ENCODE measurements at places on chromosomes 12 and 14.

DNA sequence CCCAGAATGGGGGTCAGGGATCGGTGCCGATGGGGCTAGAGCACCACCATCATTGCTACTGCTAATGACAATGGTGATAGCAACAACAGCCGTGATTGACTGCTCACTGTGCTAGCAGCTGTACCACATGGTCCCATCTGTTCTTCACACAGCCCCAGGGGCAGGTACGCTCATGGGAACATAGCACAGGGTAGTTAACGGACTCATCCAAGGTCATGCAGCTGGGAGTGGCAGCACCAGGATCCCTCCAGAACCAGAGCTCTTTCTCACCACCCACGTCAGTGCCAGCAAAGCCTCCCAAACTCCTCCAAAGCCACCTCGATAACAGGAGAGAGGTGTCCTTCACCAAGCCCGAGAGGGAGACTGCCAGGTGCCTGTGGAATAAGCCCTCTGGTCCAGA, 11.2 kb upstream of the DYNC1H1 start:
- DNase-seq, result no peak

DNA sequence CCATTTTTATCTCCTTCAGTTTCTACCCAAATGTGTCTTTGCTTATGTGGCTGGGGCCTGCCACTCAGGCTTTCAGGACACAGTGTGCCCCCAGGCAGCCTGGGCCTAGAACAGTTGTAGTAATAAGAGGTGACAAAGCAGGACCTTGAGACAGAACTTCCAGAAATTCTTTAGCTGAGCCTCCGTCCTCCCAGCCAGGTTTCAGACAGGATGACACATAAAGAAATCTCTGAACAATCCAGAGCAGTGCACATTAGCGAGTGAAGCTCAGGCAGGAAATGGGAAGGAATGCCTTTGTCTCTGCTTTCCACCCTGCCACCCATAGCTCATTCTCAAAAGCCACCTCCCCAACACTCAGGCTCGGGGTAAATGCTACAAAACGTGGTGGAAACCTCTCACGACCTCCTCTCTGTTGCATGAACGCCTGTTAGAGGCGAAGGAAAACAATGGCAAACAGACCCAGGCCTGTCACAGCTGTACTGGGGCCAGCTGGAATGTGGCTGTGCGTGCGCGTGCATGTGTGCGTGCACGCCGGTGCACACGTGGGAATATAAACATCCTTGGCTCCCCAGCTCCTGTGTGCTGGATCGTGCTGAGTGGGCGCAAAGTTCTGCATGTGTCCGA, 286.7 kb downstream of the ZFP36L1 start:
- no peak for DNase-seq

DNA sequence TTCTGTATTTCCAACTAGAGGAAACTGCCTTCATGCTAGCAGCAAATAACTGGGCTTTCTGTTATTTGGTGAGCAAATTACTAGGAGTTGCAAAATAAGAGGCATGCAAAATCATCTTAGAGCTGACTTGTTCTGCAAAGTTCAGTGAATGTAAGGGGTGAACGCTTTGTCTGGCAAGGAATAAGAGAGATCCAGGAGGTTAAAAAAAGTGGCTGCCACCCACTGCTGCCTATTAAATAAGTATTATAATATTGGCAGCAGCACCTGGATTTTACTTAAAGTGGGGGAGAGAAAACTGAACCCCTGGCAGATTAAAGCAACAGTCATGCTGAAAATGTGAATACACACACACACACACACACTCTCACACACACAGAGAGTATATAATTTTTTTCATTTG, 557.0 kb downstream of the FLRT2 start:
- DNase-seq, result no peak

DNA sequence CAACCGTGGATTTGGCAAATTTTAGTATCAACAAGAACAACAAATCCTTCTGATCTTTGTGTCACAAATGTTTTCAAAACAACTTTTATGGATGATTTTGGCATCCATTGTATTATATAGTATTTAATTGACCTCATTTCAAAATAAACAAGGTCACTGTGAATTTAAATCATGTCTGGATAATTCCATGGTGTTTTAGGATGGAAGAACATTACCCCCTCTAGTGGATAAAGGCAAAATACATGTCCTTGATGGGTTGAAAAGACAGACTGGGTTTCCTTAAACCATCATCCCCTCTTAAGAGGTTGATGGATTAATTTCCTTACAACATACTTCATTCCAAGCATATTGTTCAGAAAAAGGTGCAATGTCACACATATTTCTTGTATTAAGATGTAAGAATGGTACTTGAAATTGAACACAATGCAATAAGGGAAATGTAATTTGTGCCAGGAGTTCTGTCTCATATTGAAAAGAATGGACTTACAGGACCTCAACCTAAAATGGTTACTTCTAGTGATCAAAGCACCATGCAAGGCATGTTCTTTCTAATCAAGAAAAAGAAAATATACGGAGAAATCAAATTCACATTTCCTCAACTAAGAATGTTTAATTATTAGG, 352.0 kb downstream of the BCAT1 start:
- DNase-seq, result no peak

DNA sequence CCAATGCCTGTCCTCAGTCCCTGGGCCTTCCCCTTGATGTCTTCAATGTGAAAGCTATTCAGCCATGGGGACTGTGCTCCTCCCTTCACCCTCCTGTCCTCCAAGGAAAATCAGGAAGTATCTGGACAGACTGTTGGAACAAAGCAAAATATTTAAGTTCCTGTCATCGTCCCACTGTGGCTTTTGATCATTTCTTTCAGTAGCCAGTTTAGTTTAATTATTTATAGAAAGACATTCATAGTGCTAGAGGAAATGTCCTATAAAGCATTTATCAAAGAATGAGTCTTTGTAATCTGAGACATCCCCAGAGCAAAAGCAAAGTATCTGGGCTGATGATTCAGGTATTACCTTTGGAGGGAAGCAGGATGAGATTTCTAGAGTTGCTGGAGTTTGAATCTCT, 254.1 kb downstream of the NRXN3 start:
- no peak for DNase-seq

- no peak for DNase-seq
These were observed 28.6 kb downstream of the PYM1 start for GRCh38 chr12:55899082-55899481.

- DNase-seq, result no peak
These were observed 40.4 kb downstream of the SFSWAP start for GRCh38 chr12:131751335-131751734.

GRCh38 chr12:6632026-6632983, 3.5 kb downstream of the LPAR5 start:
- DNase-seq, result no peak

GRCh38 chr14:77985211-77985615, 185.0 kb upstream of the NRXN3 start:
- no peak for DNase-seq

GRCh38 chr12:31732926-31733548, 4.2 kb upstream of the AMN1 start:
- DNase-seq, result no peak

GRCh38 chr14:90556012-90556477, 159.2 kb downstream of the CALM1 start:
- no peak for DNase-seq
